ENCODE measurements at places on chromosomes 1 and 21.
A peak's percentile ranks its signal among the peaks of the same experiment; 100 is the strongest.

- no peak for DNase-seq
Measured at GRCh38 chr1:13820456-13820855, 120.5 kb downstream of the PRDM2 start.

GRCh38 chr1:111216751-111217150 is 10.8 kb upstream of the CHI3L2 start:
- no peak for DNase-seq

DNA sequence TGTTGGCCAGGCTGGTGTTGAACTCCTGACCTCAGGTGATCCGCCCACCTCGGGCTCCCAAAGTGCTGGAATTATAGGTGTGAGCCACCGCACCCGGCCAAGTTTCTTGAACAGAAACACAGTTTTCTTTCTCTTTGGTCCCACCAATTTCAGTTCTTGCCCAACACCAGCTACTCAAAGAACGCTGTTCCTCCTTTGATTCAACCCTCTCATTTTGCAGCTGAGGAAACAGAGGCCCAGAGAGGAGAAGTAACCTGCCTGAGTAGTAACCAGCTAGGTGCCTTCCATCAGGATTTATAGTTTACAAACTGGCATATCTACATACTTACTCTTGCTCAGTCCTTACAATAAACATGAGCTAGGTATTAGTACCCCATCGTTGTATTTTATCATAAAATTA is 119.9 kb downstream of the SYF2 start:
- DNase-seq = no peak

- DNase-seq = no peak
Measured at GRCh38 chr21:44952929-44953627, 13.2 kb downstream of the SLX9 start.

DNA sequence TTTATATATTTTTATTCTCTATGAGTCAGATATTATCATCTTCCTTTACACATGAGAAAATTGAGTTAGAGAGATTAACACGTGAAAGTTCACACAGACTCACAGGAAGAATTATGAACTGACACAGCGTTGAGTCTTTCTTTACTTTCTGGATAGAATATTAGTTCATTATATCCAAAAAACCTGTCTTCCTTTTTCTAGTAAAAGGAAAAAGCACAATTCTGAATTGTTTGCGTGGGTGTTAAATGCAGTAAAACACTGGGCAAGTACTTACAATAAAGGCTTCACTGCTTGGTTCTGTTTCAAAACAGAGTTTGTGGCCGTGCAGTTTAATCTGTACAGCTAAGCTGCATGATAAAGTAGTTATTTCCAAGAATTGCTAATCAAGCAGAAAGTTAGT is 10.8 kb downstream of the MAGI3 start:
- no peak for DNase-seq

DNA sequence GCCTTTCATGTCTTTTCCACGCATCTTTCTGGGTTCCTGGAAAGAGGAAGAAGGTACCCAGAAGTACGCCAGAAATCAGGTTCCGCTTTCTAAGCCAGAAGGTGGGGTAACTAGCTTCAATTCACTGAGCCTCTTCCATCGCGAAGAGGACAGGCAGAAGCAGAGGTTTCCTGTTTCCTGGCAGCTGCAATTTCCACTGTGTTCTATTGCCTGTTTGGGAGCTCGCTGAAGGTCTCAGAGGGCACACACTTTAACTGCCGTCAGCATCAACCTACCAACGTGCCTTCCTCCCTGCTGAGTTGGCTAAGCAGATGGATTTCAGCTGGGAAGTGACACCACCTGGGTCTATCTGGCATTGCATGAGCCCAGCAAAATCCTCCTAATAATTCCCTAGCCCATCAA is 10.0 kb downstream of the NCF2 start:
- DNase-seq = peak; percentile 7

- DNase-seq = no peak
Measured at GRCh38 chr1:118254491-118255425, 69.7 kb upstream of the SPAG17 start.

- no peak for DNase-seq
Measured at GRCh38 chr21:41321211-41321907, 4.8 kb downstream of the FAM3B start.

DNA sequence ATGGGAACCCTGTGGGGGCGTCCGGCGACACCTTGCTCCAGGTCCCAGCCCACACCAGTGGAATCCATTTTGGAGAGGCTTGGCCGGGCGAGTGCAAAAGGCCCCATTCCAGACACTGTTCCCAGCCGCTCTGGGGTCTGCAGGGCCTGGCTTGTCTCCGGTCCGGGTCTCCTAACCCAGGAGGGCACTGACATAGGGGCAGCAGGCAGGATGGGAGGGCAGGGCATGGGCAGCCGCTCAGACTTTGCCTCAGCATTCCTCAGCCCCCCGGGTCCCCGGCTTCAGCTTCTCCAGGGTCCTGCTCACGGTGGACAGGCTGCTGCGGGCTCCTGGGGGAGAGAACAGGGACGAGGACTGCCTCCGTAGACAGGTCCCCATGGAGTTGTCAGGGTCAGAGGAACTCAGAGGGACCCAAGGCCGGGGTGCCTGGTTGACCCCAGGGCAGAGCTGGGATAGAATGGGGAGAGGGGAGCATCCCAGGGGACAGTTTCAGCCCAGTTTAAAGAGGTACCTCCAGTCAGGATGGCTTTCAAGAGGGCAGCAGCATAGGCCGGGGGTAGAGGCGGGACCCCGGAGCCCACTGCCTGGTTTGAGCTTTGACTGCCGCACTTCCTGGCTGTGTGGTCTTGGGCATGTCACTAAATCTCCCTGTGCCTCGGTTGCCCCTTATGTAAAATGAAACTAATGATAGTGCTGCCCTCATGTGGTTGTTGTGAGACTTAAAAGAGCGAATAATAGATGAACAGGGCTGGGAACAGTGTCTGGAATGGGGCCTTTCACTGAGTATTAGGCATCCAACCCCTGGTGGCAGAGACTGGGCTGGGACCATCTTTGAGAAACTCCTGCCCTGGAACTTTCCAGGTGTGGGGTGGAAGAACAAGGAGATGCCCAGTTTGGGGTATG is 3.7 kb downstream of the KNCN start:
- peak; percentile 61 for DNase-seq

DNA sequence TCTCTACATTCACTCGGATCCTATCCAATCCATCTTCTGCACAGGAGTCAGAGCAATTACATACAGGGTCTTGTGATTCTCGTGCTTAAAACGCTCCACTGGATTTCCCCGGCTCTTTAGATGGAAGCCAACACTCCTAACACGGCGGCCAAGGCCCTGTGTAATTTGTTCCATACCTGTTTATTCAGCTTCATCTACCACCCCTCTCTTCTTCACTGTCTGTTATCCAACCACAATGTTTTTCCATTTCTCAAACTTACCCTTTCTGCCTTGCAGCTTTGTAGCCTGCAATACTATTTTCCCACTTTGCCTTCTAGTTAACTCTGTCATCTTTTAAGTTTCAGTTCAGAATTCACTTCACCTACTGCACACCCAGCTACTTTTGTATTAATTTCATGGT is 249.6 kb upstream of the USP25 start:
- no peak for DNase-seq

DNA sequence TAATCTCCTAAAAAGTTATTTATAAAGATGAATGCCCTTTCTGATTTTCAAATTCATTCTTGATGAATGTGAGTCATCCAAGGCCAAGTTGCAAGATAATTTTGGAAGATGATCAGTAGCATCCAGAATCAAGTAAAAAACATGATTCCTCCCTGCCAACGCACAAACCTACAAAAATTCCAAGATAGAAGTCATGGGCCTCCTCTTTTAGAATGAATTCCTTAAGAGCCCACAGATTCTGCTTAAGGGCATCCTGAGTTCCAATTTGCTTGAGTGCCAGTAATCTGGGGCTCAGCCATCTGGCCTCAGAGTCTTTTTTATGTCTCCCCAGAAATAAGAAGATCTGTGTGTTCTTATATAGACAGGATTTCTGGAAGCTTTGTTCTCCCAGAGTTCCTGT is 23.2 kb upstream of the SPATA6 start:
- no peak for DNase-seq

DNA sequence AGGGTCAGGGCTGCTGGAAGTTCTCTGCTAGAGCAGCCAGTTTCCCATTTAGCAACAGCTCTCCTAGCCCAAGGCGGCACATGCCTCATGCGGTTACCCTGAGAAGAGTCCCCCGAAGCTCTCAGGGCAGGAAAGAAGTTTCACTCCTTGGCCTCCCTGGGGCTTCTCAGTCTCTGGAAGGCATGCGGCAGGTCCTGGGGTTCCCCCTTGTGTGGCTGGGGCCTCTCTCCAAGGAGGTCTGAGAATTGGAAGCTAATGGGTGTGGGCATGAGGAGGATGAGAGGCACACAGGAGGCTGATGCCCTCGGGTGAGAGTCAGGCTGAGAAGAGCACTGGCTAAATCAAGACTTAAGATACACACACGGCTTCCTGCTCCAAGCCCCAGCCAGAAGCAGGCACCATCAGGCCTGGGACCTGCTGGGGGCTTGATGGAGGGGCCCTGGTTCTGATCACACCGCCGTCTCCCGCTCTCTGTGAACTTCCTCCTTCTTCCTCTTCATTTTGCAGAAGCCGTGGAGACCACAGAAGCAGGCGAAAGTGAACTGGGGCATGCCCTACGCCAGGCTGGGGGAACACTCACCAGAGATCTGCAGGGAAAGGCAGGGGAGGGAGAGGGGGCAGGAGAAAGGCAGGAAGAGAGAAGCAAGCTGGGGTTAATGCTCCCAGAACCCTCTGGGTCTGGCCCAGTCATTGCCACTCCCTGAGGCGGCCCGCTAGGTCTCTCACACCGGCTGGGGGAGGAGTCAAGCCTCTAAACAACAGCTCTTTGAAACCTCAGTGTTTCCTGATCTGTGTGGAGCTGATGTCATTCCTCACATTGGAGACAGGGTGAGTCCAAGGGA is 15.1 kb downstream of the BLACAT1 start:
- peak; percentile 93 for DNase-seq

DNA sequence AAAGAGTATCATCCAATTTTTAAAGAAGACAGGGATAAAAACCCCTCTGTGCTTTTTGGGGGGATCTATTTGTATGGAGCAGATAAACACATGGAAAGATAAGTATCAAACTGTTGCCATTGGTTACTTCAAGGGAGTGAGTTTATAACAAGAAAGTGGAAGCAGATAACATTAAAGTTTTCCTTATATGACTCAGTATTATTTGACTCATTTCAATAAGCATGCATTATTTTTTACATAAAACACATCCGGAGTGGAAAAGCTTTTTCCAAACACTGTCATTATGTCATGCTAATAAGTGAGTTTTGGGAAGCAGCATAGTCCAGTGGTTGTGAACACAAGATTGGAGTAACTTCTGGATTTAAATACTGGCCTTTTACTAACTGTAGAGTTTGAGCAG is 452.2 kb downstream of the LTN1 start:
- DNase-seq = no peak

GRCh38 chr1:78606274-78606673 is 14.0 kb upstream of the IFI44L start:
- no peak for DNase-seq

DNA sequence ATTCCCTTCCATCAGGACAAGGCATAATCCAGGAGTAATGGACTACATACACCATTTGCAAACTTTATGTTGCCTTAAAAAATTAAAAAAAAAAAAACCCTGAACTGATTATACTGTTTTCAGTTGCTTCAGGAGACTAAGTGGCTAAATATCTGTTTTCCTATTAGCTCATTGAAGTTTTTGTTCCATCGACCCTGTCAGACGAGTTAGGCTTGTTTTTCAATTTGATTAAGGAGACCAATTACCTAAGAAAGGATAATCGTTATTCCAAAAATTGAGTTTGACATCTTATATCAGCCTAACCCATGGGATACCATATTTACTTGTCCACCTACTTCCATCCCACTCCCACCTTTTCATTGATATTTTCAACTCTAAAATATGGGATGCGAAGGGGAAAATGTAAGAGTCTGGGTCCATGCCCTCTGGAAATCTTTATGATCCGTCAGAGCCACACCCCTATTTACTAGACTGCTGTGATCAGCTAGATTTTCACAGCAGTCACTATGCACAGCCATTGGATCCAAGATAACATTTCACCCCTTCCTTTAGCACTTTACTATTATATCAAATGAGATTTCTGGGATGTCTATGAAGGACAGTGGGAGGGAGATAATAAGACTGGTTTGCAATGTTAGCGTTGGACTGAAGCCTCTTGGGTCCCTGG is 41.0 kb downstream of the IL12RB2 start:
- DNase-seq = no peak

GRCh38 chr1:26122988-26123973 is 11.7 kb downstream of the PDIK1L start:
- DNase-seq = no peak

DNA sequence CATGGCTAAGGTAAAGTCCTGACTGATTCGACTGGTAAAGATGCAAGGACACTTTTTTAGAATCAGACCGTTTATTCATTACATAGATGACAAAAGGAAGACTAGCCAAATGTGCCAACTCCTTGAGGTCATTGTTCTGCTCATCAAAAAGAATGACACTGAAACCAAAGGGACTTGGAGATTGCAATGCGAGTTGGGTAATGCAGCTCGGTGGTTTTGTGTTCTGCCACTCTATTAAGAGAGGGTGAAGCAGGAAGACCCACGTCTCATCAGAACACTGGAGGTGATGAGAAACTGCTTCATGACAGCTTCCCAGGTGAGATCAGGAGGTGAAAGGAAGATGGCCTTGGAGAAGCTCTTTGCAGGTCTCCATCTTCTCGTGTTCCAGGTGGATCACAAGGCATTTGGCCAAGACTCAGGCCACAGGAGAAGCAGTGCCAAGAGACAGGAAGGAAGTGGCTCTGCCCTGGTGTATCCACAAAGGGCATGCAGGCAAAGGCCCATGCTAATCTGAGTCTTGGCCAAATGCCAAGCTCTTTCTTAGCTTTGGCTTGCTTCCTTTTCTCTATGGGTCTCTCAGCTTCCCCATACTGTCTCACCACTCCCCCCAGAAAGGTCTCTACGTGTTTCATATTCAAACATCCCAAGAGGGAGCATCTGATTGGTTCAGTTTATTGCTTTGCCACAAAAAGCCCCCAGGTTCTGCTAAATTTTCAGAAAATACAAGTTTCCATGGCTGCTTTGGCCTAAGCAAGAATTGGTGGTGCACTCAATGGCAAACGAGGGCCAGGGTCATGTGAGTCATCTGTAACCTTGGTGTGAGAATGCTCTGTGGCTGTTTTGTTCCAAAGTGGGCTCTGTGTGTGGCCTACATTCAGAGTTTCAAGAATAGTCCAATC is 5.7 kb upstream of the CCT8 start:
- no peak for DNase-seq

- no peak for DNase-seq
Measured at GRCh38 chr1:243268751-243269460, 13.1 kb downstream of the SDCCAG8 start.

GRCh38 chr1:156502894-156503697 is 2.5 kb upstream of the MEF2D start:
- DNase-seq = peak; percentile 96

GRCh38 chr1:31396633-31397351 is 16.2 kb upstream of the SERINC2 start:
- DNase-seq = no peak

GRCh38 chr1:232968391-232968790 is 18.0 kb downstream of the NTPCR start:
- no peak for DNase-seq

GRCh38 chr1:112849425-112850033 is 106.5 kb downstream of the SLC16A1 start:
- peak; percentile 28 for DNase-seq

- no peak for DNase-seq
Measured at GRCh38 chr1:19445417-19446342, 39.7 kb downstream of the CAPZB start.

Data from cerebellar cortex (tissue), 1 donor.